Right atrium auricular region (tissue), 2 donors: ENCODE measurements at places on chromosomes 6 and 20. TPM values are rescaled to one million over a fixed set of nuclear protein-coding genes. Genes with fewer than 3 reads are reported as not detected.

The RHAG gene
- 1.3 TPM for total RNA-seq

The FAM217A gene
- not detected for total RNA-seq

The NHLRC1 gene
- total RNA-seq, result 1.8 TPM

The ZNF391 gene
- 0.89 TPM for total RNA-seq

The SLC22A7 gene
- total RNA-seq, result not detected
